ENCODE measurements at places on chromosomes 3 and 15.
A peak's percentile ranks its signal among the peaks of the same experiment; 100 is the strongest.

GRCh38 chr15:78605680-78606079, 15.1 kb downstream of the CHRNA3 start:
- DNase-seq = no peak

GRCh38 chr3:64336488-64336887, 111.2 kb upstream of the PRICKLE2 start:
- DNase-seq = no peak

- DNase-seq = no peak
Observed at GRCh38 chr3:32848215-32848614, 30.4 kb downstream of the TRIM71 start.

DNA sequence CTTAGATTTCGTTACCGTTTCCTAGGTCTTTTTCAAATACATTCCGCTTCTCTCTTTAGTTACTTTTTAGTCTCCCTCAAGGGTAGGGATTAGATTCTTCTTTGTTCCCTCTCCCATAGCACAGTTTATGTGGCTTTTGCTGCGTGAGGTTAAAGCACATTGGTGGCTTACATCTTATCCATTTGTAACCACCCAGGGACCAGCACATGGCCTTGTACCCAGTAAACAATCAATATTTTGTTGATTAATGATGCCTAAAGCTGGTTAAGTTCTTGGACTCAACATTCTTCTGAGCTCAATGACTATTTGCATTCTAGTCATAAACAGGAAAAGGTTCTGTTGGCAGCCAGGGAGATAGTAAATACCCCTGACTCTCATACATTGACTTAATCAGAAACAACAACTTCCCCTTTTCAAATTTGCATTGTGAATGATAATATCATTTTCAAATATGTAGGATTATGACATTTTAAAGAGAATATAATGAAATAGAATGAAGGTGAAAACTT, 60.2 kb downstream of the CACNA1D start:
- no peak for DNase-seq

DNA sequence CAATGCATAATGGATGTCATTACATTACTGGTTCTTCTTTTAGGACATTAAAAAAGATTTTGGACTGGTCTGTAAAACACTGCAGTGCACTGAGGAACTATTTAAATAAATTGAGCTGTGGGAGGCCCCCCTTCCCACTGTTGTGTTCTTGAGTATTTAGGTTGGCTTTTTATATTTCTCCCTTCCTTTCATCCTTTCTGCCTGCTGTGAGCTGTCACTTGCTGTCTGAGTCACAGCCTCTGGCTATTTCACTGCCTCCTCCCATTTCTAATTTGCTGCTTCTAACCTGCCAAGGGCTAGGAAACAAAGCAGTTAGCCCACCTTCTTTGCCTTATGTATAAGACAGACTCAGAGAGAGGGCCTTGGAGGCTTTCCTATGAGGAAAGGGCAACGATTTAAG, 89.0 kb upstream of the FNDC3B start:
- DNase-seq = peak; percentile 39

- DNase-seq = no peak
Observed at GRCh38 chr15:51048308-51048707, 46.4 kb downstream of the TNFAIP8L3 start.

GRCh38 chr3:40321818-40322217, 12.3 kb downstream of the EIF1B start:
- no peak for DNase-seq

- no peak for DNase-seq
Observed at GRCh38 chr3:48023377-48023776, 7.2 kb upstream of the MAP4 start.

GRCh38 chr15:93587059-93587521, 498.1 kb upstream of the RGMA start:
- no peak for DNase-seq

- no peak for DNase-seq
Observed at GRCh38 chr3:65856907-65857306, 181.8 kb downstream of the MAGI1 start.

GRCh38 chr15:34607832-34608231, 24.4 kb upstream of the GOLGA8B start:
- DNase-seq = no peak

- no peak for DNase-seq
Observed at GRCh38 chr15:33182278-33182905, 12.1 kb downstream of the FMN1 start.

DNA sequence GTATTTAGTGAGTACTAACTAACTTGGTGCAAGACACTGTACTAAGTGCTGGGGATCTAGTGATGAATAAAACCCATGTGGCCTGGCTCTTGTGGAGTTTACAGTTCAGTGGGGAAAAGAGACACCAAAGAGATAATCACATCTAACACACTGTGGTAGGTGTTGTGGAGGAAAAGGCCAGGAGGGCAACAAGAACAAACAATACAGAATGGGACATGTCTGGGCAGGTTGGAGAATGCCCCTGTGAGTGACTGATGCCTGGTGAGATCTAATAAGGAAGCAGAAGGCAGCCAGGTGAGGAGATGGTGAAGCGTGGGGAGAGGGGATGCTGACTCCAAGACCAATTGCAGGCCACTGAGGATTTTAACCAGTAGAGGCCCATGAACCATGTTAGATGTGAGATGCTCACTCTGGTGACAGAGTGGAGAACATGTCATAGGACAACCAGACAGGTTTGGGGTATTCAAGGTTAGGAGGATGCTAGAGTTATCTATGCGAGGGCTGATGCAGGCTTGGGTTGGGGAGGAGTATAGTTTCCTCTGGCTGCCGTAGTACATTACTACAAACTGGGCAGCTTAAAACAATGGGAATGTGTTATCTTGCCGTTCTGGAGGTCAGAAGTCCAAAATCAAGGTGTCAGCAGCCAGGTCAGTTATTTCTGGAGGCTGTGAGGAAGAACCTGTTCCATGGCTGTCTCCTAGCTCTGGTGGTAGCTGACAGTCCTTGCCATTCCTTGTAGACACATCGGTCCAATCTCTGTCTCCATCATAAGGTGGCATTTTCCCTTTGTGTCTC, 81.4 kb downstream of the ARNT2 start:
- no peak for DNase-seq
